Ascending aorta (tissue), 2 donors: ENCODE measurements at places on chromosomes 11 and 22. TPM values are rescaled to one million over a fixed set of nuclear protein-coding genes. Genes with fewer than 3 reads are reported as not detected.

GRCh38 chr11:42465623-42466022, 846.2 kb upstream of the API5 start:
- DNase-seq, result no peak
- no peaks in the 10 kb centered on the region for H3K27me3 ChIP-seq
- no peak overlapping the region for H3K27ac ChIP-seq
- H3K4me3 ChIP-seq, result no peak overlapping the region
- no peaks in the 10 kb centered on the region for H3K36me3 ChIP-seq

DNA sequence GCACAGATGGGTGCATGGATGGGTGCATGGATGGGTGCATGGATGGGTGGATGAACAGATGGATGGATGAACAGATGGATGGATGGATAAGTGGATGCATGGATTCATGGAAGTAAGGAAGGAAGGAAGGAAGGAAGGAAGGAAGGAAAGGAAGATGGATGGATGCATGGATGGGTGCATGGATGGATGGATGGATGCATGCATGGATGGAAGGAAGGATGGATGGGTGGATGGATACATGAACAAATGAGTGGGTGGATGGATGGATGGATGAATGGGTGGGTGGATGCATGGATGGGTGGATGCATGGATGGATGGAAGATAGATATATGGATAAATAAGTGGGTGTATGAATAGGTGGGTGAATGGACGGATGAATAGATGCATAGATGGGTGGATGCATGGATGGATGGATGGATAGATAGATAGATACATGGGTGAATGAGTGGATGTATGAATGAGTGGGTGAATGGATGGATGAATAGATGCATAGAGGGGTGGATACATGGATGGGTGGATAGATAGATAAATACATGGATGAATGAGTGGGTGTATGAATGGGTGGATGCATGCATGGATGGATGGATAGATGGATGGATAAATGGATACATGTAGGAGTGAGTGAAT, 32.5 kb downstream of the IGF2 start:
- no peaks in the 10 kb centered on the region for H3K4me1 ChIP-seq
- H3K27me3 ChIP-seq, result no peaks in the 10 kb centered on the region

DNA sequence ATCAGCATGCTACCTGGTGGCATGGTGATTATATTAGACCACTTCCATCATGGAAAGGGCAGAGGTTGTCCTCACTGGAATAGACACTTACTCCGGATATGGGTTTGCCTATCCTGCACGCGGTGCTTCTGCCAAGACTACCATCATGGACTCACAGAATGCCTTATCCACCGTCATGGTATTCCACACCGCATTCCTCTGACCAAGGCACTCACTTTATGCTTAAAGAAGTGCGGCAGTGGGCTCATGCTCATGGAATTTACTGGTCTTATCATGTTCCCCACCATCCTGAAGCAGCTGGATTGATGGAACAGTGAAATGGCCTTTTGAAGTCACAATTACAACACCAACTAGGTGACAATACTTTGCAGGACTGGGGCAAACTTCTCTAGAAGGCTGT, 109.2 kb upstream of the DRD2 start:
- no peak overlapping the region for H3K27ac ChIP-seq
- H3K27me3 ChIP-seq, result no peaks in the 10 kb centered on the region
- no peak for DNase-seq
- H3K4me1 ChIP-seq, result no peaks in the 10 kb centered on the region
- H3K4me3 ChIP-seq, result no peak overlapping the region

Gene FGF19
- not detected for total RNA-seq

GRCh38 chr11:116702772-116703385, 69.9 kb downstream of the BUD13 start:
- no peak overlapping the region for H3K27ac ChIP-seq
- no peak overlapping the region for H3K4me3 ChIP-seq
- H3K27me3 ChIP-seq, result no peaks in the 10 kb centered on the region
- H3K4me1 ChIP-seq, result no peaks in the 10 kb centered on the region
- H3K36me3 ChIP-seq, result no peaks in the 10 kb centered on the region

Gene TMPRSS13
- not detected for total RNA-seq

DNA sequence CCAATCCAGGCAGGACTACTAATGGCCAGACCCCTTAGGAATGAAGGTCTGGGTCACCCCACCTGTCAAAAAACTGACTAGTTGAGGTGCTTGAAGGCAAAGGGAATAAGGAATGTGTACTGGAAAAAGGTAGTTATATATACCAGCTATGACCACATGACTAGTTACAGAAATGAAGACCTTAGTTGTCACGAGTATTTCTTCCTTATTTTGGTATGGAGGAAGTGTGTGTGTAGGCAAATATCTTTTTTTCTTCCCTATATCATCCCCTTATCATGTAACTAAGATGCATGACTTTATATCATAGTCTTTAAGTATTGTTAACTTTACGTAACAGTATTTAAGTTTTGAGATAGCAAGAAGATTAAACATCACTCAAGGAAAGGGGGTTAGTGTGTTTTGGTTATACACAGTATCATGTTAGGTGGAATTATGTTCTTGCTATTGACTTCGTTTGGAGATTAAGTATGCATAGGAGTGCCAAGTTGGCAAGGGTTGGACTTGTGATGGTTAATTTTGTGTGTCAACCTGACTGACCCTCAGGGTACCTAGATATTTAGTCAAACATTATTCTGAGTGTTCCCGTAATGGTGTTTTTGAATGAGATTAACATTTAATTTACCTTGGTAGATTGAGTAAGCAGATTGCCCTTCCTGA, 38.2 kb upstream of the NARS2 start:
- no peaks in the 10 kb centered on the region for H3K27me3 ChIP-seq
- no peak overlapping the region for H3K27ac ChIP-seq
- no peaks in the 10 kb centered on the region for H3K4me1 ChIP-seq
- H3K4me3 ChIP-seq, result no peak overlapping the region
- H3K36me3 ChIP-seq, result no peaks in the 10 kb centered on the region
